ENCODE measurements at places on chromosomes 4 and X. TPM values are rescaled to one million over a fixed set of nuclear protein-coding genes. Genes with fewer than 3 reads are reported as not detected.
A peak's percentile ranks its signal among the peaks of the same experiment; 100 is the strongest.

GRCh38 chr4:54014666-54015160 lies 49.7 kb downstream of the CHIC2 start:
- H3K36me3 ChIP-seq, result no peaks in the 10 kb centered on the region
- H3K27ac ChIP-seq, result no peak overlapping the region
- H3K4me3 ChIP-seq, result no peak overlapping the region
- H3K27me3 ChIP-seq, result no peaks in the 10 kb centered on the region

DNA sequence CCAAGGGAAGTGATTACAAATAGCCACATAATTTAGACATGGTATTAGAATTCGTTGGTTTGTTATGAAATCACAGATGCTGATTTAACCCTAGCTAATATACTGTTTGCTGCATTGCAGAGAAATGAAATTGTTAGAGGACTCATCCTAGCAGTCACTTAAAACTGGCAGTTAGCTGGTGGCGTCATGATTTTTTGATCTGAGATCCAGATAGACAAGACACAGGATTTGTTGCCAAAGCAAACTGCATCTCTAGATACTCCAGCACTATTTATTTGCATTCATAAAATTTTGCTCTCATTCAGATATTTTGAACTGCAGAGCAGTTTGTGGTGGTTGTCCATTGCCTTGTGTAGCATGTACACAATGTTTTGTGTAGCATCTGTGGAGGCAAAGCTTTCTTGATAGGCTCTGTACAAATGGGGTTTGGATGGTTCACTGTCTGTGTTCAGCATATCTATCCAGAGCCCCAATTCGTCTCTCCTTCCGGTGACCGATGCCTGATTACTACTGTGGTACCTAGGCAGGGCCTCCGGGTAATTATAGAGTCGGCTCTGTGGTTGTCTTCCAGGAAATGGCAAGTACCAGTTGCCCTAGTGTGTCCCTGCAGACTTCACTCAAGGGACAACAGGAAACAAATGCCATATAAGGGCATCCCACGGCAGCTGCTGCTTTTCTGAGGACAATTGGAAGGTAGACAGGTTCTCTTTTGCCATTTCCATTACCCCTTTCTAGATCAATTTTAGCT lies 30.1 kb upstream of the SPARCL1 start:
- no peak overlapping the region for H3K27ac ChIP-seq
- no peak overlapping the region for H3K4me3 ChIP-seq
- DNase-seq, result no peak
- H3K4me1 ChIP-seq, result no peaks in the 10 kb centered on the region
- no peaks in the 10 kb centered on the region for H3K36me3 ChIP-seq
- H3K27me3 ChIP-seq, result no peaks in the 10 kb centered on the region

- H3K27me3 ChIP-seq, result no peaks in the 10 kb centered on the region
- DNase-seq, result no peak
- H3K36me3 ChIP-seq, result no peaks in the 10 kb centered on the region
- no peaks in the 10 kb centered on the region for H3K4me1 ChIP-seq
- H3K4me3 ChIP-seq, result no peak overlapping the region
- no peak overlapping the region for H3K27ac ChIP-seq
These were observed 282.2 kb downstream of the GUCY2F start for GRCh38 chrX:109199726-109200125.

GRCh38 chrX:9148615-9149399 lies 114.9 kb upstream of the FAM9B start:
- H3K4me3 ChIP-seq, result no peak overlapping the region
- H3K4me1 ChIP-seq, result no peaks in the 10 kb centered on the region
- DNase-seq, result no peak
- H3K36me3 ChIP-seq, result no peaks in the 10 kb centered on the region
- no peaks in the 10 kb centered on the region for H3K27me3 ChIP-seq

DNA sequence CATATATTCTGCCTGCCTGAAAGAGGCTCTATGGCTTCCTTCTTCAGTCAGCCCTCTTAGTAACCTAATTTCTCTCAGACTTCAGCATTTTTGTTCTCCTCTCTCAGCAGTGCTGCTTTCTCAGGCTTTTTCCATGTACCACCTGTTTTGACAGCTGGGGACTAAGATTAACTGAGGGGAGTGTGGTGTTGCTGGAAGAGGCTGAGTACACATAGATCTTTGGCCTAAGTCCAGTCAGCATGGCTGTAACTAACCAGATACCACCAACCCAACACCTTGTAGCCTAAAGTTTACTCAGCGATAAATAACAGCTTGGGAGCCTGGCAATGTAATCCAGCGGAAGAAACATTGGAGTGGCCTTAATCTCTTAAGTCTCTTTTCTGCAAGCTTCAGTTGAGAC lies 85.5 kb downstream of the RTL3 start:
- H3K27ac ChIP-seq, result no peak overlapping the region
- DNase-seq, result no peak
- no peaks in the 10 kb centered on the region for H3K27me3 ChIP-seq
- H3K36me3 ChIP-seq, result no peaks in the 10 kb centered on the region

DNA sequence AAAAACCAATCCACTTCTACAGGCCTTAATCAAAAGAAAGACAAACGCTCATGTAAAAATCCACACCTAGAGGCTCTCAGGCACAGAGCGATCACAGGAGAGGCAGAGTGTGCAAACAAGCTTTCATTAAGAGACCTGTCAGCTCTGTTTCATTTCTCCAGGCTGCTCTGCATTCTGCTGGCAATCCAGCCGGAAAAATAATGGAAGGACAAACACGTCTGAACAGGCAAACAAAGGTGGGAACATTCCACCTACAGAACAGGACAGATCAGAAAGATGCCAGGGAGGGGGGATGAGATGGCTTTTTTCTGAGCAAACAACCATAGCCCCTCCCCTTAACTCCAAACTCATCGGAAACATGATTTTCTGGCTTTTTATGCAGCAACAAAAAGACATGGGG lies 9.7 kb downstream of the SOD3 start:
- H3K4me3 ChIP-seq, result no peak overlapping the region
- H3K4me1 ChIP-seq, result no peaks in the 10 kb centered on the region
- no peaks in the 10 kb centered on the region for H3K36me3 ChIP-seq
- no peak overlapping the region for H3K27ac ChIP-seq

DNA sequence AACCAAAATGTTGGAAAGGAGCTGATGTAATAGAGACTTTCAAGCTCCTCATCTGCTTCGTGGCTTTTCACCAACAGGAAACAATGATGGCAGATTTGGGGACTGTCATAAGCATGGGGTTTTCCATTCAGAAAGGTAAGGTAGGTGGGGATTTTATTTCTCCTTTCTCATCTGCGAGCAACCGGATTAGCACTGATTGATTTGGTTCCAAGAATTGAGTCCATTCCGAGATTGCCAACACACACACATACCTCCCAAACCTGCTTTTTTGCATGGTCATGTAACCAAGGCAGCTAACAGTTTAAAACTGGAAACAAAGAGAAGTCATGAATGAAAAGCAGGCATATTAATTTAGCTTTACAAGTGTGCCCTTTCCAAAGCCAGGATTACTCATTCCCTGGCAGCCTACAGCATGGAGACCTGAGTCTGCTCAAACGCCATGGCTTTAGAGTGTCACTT lies 63.0 kb upstream of the LNX1 start:
- peak overlapping the region; percentile 4 for H3K27ac ChIP-seq
- no peak for DNase-seq
- H3K4me1 ChIP-seq, result peaks cover 9% of the 10 kb centered on the region
- no peaks in the 10 kb centered on the region for H3K36me3 ChIP-seq

GRCh38 chr4:149279776-149280175 lies 535.9 kb downstream of the IQCM start:
- no peak overlapping the region for H3K4me3 ChIP-seq
- no peak for DNase-seq
- no peaks in the 10 kb centered on the region for H3K36me3 ChIP-seq
- H3K27me3 ChIP-seq, result no peaks in the 10 kb centered on the region
- H3K4me1 ChIP-seq, result no peaks in the 10 kb centered on the region

DNA sequence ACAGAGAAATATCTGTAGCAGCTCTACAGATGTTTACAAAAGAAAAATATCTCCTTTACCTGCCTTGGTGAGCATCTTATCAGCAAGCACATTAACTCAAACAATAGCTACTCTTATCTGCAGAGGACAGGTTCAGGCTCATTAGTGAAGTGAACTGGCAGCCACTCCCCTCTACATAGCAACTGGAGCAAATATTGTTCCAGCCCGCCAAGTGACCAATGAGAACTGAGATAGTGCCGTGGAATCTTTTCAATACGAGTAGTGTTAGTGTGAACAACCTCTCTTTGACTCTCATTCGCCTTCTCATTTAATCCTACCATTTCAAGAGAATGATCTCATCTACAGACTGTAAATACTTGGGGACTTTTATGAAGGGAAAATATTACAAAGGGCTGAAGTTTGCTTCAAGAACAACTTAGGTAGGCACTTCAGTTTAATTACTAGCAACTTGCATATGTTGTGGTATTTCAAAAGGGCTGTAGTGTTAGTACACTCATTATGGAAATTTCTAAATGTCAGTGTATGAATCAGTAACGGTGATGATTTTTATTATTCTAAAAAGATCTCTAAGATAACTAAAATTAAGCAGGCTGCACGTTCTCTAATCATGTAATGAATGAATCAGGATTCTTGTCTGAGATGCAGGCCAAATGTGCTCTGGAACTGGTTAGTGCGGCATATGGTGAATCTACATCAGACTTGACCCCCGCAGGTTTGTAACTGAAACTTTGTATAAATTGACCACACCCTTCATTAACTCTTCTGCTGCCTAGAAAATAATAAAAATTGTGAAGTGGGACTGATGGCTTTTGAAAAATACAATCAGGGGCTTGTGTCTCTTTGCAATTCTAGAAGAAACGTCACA lies 72.4 kb downstream of the PALLD start:
- no peaks in the 10 kb centered on the region for H3K27me3 ChIP-seq
- H3K36me3 ChIP-seq, result no peaks in the 10 kb centered on the region
- H3K27ac ChIP-seq, result peak overlapping the region; percentile 11
- H3K4me3 ChIP-seq, result no peak overlapping the region
- H3K4me1 ChIP-seq, result no peaks in the 10 kb centered on the region

GRCh38 chr4:165663411-165663810 lies 209.6 kb upstream of the TLL1 start:
- H3K4me3 ChIP-seq, result no peak overlapping the region
- no peaks in the 10 kb centered on the region for H3K36me3 ChIP-seq
- DNase-seq, result no peak
- H3K27ac ChIP-seq, result no peak overlapping the region
- H3K27me3 ChIP-seq, result no peaks in the 10 kb centered on the region

GRCh38 chr4:118373614-118374255 lies 20.9 kb upstream of the PRSS12 start:
- no peak for DNase-seq
- H3K4me3 ChIP-seq, result no peak overlapping the region
- H3K27ac ChIP-seq, result no peak overlapping the region
- no peaks in the 10 kb centered on the region for H3K27me3 ChIP-seq

ATOH1 gene
- total RNA-seq, result 34.4 TPM

NAT8L gene
- 0.11 TPM for total RNA-seq

LGI2 gene
- 0.82 TPM for total RNA-seq

TLR1 gene
- total RNA-seq, result 1.2 TPM

Data from colonic mucosa (tissue), 4 donors.